NCI-H1105 (cell line): ENCODE measurements at places on chromosomes 12 and 14.

GRCh38 chr14:64960762-64961276 is 11.3 kb downstream of the RAB15 start:
- no peak for DNase-seq

DNA sequence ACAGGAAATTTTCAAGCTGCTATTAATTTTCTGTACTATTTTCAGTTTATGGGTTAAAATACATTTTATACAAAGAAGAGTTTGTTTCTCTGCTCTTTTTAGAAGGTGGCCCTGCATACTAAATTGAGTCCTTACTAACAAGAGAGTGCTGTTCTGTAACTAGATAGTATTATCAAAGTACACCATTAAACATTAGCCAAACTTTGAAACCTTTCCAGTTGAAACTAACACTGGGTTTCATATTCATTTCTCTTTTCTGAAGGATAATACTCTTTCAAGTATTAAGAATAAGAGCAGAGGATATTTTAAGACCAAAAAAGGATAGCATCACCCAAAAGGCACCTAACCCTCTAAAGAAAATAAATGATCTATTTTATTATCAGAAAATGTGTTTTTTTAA is 47.2 kb downstream of the PEBP1 start:
- DNase-seq = no peak

DNA sequence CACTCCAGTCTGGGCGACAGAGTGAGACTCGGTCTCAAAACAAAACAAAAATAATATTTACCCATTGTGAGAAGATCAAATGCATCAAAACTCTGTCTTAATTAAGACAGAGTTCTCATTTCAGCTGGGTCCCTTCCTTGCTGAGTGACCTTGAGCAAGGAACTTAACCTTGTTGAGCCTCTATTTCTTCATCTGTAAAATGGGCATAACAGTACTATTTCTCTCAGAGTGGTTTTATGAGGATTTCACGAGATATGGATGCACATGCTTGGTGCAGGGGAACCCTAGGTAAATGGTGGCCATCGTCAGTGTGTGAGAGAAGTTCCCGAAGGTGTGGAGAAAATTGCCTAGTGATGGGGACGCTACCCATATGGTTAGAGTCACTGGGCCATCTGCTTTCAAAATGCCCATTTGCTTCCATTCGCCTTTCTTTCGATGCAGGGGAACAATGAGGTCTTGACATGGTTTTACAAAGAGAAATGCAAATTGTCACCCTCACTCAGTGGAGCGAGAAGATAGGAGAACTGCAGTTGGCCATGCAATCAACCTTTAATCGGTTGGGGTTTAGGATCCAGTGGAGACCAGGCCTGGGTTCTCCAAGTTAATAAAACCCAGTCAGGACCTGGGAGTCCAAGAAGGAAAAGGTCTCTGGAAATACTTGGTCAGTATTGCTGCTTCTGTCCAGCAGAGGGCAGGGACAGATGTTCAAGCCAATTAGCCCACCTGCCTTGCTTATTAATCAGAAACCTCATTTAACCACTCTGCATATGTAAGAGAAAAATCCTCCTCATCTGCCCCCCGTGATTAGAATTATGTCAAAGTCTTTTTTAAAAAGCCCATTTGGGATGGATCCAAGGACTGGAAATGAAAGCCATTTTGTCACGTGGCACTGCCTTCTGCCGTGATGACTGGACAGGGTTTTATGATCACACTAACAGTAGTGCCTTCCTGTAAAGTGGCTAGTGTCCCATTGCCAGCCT is 37.2 kb downstream of the CFAP251 start:
- DNase-seq = no peak

DNA sequence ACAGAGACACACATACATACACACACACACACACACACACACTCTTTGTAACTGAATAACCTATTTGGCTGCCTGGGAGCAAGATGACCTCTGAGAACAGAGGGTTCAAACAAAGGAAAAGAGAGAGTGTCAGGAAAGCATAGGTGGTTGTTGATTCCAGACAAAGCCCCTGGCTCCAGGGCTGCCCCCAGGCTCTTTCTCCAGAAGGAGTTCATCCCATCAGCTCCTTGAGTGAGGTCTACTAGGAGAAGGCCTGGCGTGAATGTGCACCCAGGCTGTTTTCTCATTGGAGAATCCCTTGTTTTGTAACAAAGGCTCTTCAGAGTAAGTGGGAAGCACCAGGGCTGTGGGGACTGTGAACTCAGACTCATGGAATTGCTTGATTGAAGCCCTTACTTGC is 151.9 kb downstream of the EMP1 start:
- no peak for DNase-seq

DNA sequence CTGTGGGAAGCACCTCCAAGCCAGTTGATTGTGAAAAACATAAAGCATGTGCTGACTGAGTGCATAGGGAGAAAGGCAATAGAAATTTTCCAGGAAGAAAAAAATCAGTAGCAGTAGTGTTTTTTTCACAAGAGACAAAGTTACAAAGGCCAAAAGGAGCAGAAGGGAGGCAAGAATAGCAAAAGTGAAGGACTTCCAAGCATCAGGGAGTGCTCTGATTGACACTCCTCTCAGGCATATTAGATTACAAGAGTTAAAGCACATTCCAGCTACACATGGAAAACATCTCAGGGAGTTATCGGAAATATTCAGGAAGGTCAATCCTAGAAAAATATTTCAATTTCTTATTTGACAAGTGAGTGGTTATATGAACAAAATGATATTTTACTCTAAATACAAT is 508.0 kb downstream of the MDGA2 start:
- DNase-seq = no peak

- no peak for DNase-seq
These were observed 52.4 kb upstream of the CDKN3 start for GRCh38 chr14:54344445-54344844.

- DNase-seq = no peak
These were observed 243.1 kb upstream of the FOXN3 start for GRCh38 chr14:89660166-89660565.

DNA sequence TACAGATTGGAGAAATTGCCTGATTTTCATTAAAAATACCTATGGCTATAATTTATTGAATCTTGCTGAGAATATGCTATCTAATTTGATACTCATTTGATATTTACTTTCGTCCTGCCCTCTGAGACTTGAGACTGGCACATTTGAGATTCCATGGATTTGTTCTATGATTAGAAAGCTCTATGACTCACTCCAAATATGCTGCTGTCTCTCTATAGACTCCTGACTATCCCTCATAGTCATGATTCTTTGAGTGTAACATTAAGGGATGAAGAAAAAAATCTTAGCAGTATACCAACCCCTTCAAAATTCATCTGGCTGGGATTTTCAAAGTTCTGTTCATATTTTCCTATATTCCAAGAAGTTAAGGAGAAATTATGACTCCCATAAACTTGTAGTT is 191.9 kb downstream of the LRIG3 start:
- DNase-seq = no peak

- DNase-seq = no peak
These were observed 51.5 kb upstream of the RAP1B start for GRCh38 chr12:68559246-68559645.

- DNase-seq = no peak
These were observed 63.5 kb downstream of the FRMD6 start for GRCh38 chr14:51715250-51715649.

DNA sequence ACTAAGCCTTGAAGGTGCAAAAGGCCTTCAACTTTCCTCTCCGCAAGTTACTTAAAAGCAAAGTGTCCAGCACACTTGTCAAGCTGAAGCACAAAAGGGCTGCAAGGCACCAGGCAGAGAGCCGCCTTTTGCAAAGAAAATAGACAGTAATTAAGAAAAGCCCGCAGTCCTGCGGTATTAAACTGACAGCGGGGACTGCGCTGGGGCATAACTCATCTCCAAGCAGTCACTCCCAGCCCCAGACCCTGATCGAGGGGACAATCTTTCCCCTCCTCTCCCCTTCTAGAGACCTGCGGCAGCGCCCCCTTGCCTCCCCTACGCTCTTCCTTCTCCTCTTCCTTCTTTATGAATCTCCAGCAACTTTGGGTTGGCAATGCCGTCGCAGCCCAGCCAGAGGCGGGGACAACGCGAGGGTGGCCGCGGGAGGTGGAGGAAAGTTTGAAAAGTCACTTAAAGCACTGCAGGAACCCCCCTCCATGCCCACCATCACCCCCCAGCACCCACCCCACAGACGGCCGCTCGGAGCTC is 200.9 kb upstream of the CAND1 start:
- DNase-seq = peak; percentile 13

- no peak for DNase-seq
These were observed 42.9 kb downstream of the DAD1 start for GRCh38 chr14:22545842-22546721.

DNA sequence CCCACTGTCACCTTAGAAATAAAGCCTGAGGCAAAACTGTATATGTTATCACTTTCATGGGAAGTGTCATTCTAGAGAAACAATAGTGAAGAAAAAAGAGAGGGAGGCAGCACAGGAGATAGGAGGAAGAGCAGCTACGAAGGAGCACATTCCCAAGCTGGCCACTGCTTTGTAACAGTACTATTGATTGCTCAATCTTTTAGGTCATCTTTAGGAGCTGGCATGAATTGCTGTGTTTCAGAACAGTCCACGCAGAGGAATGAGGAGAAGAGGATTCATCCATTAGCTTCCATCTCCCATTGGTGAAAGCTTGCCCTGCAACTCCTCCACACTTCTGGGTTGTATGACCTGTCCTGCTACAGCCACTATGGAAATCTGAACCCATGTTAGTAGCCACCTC is 372.5 kb upstream of the DDHD1 start:
- DNase-seq = no peak

GRCh38 chr12:51471111-51471864 is 46.7 kb downstream of the SLC4A8 start:
- no peak for DNase-seq

DNA sequence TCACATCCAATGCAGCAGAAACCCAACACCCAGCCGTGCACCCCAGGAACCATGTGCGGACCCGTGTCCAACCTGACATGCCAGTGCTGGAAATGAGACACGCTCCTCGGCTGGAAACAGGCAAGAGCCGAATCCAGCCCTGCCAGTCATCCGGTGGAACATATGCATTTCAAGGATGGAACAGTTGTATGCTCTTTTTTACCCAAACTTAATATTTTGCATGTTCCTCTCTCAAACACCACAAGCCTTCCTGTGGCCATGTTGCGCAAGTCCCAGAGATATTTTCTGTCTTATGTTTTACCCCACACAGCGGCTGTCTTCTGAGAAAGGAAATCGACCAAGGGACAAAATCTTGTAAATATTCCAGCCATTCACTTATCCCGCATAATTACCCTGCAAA is 196.9 kb downstream of the BCL11B start:
- no peak for DNase-seq

DNA sequence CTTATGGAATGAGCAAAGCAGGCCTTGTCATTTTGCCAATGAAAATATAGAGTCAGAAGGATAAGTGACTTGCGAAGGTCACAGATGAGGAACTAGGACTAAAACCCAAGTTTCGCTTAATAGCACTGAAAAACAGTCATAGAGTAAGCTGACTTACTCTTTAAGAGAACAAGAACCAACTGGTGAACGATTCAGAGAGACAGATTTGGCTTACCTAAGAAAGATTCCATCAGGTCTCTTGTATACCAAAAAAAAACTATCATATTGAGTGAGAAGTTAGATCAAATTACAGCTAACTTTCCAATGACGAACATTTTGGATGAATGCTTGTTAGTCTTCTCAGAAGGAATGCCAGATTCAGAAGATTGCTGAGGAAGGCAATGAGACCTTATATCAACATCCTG is 74.2 kb downstream of the ZFC3H1 start:
- no peak for DNase-seq

- no peak for DNase-seq
These were observed 1225.6 kb downstream of the VRK1 start for GRCh38 chr14:98022541-98023520.

- peak; percentile 17 for DNase-seq
These were observed 559 bp upstream of the CKAP4 start for GRCh38 chr12:106248312-106248845.

- no peak for DNase-seq
These were observed 1.4 kb downstream of the CHPT1 start for GRCh38 chr12:101698800-101699347.

DNA sequence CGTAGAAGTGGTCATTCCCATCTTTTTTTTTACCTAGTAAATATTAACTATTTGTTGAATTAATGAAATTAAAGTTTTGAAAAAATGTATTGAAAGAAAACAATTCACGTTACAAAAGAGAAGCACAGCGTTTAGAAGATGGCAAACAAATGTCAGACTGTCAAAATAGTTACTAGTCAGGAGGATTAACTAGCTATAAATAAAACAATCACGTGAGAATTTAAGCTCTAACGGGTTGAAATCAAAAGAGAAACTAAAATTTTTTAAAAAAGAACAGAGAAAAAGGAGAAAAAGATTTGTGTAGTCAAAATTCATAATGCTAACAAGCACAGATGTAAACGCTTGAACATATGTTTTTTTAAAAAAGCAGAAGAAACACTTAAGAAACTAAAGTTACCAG is 26.4 kb downstream of the DDHD1 start:
- DNase-seq = no peak

DNA sequence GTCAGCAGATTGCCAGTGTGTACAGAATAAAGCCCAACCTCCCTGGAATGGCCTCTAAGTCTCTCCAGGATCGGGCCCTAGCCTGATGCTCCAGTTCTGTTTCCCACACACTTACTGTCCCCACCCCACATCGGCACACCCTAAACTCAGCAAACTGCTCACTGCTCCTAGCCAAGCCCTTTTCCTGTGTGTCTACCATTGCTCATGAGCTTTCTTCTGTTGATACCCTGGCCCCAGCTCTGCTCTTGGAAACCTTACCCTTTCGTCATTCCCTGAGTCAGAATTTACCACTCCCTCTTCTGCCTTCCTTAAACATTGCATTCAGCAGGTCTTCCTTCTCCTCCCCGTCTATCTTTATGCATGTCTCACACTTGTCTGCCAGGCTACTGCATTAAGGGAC is 158.9 kb downstream of the TMX1 start:
- DNase-seq = no peak

GRCh38 chr14:100536721-100537445 is 50.3 kb downstream of the BEGAIN start:
- no peak for DNase-seq

DNA sequence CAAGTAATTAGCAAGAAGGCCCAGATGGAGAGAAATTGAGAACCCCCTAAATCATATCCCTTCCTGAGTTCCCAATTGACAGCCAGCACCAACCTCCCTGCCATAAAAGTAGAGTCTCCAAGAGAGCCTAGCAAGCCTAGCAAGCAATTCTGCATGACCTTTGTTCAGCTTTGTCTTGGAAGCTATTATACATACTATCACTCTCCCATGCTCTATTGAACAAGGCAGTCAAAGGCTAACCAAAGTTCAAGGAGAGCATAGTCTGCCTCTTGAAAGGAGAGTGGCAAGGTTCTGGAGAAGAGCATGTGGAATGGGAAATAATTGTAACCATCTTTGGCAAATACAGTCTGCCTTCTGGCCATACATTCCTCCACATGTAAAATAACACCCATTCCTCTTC is 7.8 kb downstream of the ACOT4 start:
- DNase-seq = no peak

DNA sequence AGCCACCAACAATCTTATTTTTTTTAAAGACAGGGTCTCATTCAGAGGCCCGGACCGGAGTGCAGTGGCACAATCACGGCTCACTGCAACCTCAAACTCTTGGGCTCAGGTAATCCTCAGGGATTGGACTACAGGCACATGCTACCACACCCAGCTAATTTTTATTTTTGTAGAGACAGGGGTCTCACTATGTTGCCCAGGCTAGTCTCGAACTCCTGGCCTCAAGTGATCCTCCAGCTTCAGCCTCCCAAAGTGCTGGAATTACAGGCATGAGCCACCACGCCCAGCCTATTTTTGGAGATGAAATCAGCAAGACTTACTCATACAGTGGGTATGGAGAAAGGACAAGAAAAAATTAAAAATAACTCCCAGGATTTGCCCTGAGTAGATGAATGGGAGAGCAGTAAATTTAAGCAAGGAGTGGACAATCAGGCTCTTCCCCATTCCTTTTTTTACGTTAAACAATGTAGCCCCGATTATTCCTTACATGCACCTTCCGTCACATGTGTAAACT is 13.2 kb downstream of the FMNL3 start:
- no peak for DNase-seq
